ENCODE measurements at places on chromosomes 6 and 20. TPM values are rescaled to one million over a fixed set of nuclear protein-coding genes. Genes with fewer than 3 reads are reported as not detected.

GRCh38 chr6:13681305-13682061, 30.2 kb downstream of the RANBP9 start:
- DNase-seq, result no peak

The EPPIN gene
- not detected for total RNA-seq

GRCh38 chr20:16446991-16447390, 126.3 kb downstream of the KIF16B start:
- no peak for DNase-seq

DNA sequence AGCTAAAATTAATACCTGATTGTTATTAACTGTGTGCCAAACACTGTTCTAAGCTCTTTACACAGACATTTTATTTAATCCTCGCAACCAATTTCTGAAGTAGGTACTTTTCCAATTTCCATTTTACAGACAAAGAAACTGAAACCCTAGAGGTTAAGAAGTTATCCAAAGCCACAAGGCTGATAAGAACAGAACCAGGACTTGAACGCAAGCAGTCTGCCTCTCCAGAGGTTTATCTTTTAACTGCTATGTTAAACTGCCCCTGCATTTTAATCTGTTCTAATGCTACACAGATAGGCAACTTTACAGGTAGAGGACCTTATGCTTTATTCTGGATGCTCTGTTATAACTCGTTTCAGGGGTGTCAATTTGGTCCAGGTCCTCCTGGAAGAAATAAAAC, 118.2 kb downstream of the SLC16A10 start:
- no peak for DNase-seq

DNA sequence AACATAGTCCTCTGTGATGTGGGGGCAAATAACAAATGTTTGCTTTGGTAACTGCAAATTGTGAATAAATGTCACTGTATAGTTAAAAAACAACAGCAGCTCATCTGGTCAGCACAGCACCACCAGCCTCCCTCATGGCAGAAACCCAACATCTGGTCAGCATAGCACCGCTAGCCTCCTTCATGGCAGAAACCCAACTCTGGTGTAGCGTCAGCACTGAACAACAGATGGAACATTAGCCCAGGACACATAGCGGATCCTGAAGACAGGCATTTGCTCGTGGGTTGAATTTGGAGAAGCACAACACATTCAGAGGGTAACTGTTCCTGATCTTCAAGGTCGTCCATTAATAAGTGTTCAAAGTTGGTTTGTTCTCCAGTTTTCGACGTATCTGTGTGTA, 265.9 kb downstream of the DLL1 start:
- DNase-seq, result no peak

DNA sequence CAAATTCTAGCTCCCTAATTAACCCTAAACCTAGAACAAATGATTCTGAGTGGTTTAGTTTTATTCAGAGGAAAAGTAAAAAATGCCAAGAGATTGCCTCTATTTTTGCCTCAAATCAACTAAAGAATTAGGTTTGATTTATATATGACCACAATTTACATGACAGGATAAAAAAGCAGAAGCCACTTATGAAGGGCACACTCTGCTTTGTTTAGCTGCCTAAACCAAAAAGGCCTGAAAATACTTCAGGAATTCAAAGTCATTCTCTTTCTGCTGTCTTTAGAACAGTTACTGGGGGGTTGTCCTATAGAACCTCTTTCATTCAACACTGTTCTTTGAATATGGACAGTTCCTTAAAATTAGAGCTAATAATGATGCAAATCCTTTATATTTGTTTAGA, 5.3 kb downstream of the FBXO5 start:
- DNase-seq, result no peak

The KAT14 gene
- total RNA-seq, result 17.9 TPM

The KIAA0408 gene
- 2.6 TPM for total RNA-seq

The CPNE1 gene
- 308 TPM for total RNA-seq

DNA sequence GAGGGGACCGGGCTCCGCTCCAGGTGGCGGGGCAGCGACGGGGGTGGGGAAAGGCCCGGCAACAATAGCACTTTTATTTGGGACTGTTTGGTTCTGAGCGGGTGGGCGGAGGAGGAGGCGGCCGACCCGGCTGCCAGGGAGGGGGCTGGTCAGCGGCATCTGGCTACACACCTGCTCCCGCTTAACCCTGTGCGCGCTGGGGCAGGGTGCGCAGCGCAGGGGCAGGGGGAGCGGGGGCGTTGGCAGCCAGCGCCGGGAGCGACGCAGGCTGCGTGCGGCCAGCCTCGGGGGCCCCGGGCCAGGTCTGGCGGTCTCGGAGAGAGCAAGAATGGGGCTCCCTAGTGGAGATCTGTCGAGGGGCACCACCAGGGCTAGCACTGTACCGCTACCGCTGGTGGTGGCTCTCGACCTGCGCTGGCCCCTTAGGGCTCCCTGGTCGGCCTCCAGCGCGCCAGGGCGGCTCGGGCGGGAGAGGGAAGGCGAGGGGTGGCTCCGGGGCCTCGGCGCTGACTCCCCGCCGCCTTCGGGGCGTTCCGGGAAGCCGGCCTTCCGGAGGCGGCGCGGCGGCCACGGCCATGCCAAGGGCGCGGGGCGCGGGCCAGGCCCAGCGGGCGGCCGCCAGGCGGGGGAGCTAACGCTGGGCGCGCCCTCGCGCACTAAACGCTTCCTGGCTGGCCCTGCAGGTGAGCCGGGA, 92.4 kb downstream of the NCR2 start:
- peak; percentile 43 for DNase-seq

The ZDHHC14 gene
- total RNA-seq, result 1.7 TPM

GRCh38 chr6:22149501-22150367, 147.1 kb downstream of the PRL start:
- DNase-seq, result no peak

The SIRPB1 gene
- 0.83 TPM for total RNA-seq

DNA sequence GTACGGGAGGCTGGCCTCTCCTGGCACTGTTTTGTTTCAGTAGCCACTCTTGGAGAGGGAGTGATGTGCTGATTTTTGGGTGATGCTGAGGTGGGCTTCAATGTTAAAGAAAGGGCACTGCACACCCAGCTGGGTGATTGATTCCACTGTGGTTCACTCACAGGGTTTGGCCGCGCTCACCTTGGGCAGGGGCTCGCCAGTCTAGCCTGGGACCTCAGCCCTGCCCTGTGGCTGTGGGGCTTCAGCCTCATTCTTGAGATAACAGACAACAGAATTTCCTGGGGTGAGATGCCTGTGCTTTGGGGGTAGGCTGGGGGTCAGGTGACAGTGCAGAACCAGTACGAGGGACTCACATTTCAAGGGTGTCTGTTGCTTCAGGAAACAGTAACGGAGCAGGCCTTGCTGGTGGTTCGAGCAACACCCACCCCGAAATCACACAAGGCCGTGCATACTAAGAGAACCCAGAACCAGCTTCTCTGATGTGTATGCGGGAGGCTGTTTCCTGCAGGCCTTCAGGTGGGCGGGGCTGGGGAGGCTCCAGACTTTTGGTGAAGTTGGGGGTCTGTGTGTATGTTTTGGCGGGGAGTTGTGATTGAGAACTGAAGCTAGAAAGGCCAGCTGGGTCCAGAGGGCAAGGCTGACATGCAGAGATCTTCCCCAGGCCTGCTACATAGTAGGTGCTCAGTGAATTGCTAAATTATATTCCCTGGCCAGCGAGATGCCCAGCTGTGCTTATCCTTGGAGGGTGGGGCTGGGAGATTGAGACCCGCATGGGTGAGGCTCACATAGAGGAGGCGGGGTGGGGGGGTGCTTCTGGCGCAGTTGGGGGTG, 154.2 kb upstream of the RNF24 start:
- peak; percentile 27 for DNase-seq

DNA sequence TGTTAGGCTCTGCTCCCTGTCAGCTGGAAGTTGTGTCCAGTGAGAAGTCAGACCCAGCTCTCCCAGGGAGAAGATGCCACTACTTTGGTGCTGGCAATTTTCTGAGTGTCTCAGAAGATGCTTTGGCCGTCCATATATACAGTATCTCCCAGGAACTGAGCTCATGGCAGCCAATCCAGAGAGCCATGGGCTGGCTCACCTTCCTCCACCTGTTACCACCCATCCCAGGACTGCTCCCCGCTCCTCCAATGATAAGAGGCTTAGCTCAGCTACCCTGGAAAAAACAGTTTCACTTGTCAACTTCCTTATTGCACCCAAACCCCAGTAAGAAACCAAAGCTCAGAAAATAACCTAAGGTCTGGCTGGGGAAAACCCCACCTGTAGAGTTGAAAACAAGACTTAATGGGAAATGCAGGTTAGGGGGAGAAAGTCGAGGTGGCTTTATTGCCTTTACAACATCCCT, at the start of gene BNIP5:
Gene BNIP5, minus strand, starts transcription at position 110 of the 463 bp plus-strand sequence. CDS start 6,198 bp downstream, outside the sequence.
- DNase-seq, result no peak

- DNase-seq, result peak; percentile 47
Observed at GRCh38 chr6:31272836-31273626, 1.1 kb upstream of the HLA-C start.

The NKX2-2 gene
- total RNA-seq, result not detected

- DNase-seq, result peak; percentile 62
Observed at GRCh38 chr20:21048841-21049273, 57.3 kb downstream of the LINC00237 start.

- DNase-seq, result no peak
Observed at GRCh38 chr6:82693094-82693493, 329.5 kb downstream of the TPBG start.

The HELZ2 gene
- 14.3 TPM for total RNA-seq

All from activated CD8-positive, alpha-beta T cell treated with anti-CD3 and anti-CD28 coated beads for 36 hours (primary cell).